ENCODE measurements at places on chromosomes 3 and 15.

DNA sequence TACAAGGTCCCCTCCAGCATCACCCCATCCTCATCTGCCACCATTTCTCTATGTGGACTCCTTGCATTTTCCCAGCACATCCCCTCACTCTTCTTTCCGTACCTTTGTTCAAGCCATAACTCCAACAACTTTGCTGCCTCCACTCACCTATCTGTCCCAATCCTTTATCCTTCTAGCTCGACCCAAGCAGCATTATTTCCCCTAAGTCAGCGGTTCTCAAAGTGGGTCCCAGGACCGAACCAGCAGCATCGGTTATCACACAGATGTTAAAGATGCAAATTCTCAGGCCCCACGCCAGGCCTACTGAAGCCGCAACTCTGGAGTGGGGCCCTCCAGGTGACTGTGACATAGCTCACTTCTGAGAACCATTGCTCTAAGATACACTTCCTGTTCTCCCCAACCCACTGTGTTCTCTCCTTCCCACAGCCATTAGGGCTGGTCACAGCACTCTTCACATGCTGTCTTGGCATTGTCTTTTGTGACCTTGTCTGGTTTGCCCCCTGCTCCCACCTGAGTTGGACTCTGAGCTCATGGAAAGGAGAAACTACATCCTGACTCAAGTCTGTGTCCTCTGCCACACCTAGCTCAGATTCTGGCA, 56.2 kb downstream of the AAGAB start:
- no peak for DNase-seq

DNA sequence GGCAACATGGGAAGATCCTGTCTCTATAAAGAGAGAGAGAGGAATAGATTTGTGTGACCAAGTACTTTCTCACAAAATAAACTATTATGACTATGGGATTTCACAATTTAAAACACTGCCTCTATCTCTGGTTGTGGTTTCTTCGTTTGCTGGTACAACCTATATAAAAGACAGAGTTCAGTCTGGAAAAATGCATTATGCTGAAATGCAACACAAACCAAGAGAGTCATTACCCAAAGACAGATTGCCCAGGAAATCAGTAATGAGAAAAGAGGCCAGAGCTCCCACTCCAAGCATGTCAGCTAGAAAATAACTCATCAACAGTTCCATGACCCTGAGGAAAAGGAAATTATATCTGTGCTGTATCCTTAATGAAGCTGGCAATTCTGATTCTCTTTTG, 23.2 kb downstream of the GPR176 start:
- DNase-seq: no peak

DNA sequence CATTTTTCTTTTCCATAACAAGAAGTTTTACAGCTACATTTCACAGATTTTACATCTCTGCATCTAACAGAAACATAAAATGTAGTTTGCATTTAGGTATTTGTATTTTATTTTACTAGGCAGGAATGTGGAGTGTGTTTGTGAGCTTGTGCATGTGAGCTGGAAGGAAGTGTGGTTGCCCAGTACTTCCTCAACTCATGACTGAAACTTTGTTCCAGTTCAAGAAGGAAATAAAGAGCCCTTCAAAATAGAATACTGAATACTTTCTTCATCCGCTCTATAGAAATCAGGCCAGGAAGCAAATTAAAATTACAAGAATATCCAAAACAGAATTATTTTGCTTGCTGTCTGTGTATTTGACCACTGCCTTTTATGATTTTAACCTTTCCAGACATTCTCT, 81.3 kb downstream of the CHL1 start:
- no peak for DNase-seq

GRCh38 chr3:96027718-96028117, 786.7 kb upstream of the EPHA6 start:
- no peak for DNase-seq

GRCh38 chr3:66196633-66197032, 24.2 kb upstream of the SLC25A26 start:
- DNase-seq: no peak

GRCh38 chr3:52313188-52313773, 2.8 kb upstream of the DNAH1 start:
- no peak for DNase-seq

GRCh38 chr3:55765906-55766701, 279.0 kb upstream of the WNT5A start:
- no peak for DNase-seq

- DNase-seq: no peak
Measured at GRCh38 chr3:125078951-125079674, 23.3 kb upstream of the HEG1 start.

GRCh38 chr15:89665449-89666181, 10.3 kb upstream of the KIF7 start:
- DNase-seq: peak; percentile 9

DNA sequence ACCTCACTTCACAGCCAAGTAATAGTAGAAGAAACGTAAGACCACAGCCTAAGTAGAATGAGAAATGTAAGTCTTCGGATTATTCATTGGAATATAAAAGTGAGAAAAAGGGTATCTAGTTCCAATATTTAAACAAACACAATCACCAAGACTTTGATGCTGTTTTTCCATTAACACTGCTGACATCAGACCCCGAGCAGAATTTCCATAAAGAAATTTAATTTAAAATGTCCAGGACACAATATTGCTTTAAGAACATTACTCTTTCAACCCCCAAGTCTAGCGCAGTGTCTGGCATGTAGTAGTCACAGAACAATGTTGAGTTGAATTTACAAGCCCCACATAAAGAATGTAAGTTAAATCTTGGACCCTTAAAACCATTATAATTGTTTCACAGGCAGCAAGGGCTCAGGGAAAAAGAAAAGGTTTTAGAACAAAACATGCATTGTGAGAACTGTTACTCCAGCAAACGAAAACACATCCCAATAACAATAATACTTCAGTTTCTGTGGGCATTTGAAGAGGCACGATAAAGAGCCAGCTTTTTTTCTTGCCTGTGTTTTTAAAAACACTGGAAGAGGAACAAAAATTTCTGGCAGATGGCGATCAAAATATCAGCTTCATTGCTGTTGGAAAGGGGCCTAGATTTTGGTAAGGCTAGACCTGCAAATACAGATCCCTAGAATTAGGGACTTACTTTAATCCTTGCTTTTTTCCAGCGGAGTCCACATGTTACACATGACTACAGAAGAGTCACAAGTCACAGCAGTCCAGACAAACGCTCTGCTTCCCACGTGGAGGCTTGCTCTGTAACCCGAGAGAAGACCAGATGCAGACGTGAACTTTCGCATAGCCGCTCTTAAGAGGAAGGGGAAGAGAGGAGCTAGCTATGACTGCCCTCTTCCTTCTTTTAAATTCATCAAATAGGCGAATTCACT, 77.9 kb upstream of the IGSF10 start:
- no peak for DNase-seq

- no peak for DNase-seq
Measured at GRCh38 chr3:84959470-84960271, 882 bp downstream of the CADM2 start.

DNA sequence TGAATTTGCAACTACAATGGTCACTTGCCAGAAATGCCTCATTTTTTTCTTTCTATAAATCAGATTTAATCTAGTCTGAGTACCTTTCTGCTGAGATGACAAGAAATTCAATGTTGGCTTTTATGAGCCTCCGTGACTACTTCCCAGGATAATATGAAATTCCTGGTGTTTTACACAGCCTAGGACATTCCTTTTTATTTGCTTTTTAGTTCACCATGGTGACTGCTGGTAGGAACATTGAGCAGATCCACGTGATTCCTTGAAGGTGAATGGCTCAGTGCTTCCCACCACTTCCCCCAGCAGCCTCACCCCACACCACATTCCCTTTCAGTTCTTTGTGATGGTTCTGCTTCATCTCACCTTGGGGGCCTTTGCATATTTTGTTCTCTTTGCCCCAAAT, 4.3 kb upstream of the NPTN start:
- no peak for DNase-seq

- no peak for DNase-seq
Measured at GRCh38 chr3:170760174-170760526, 109.8 kb downstream of the RPL22L1 start.

- DNase-seq: no peak
Measured at GRCh38 chr3:110149763-110150162, 812.4 kb upstream of the DPPA4 start.

DNA sequence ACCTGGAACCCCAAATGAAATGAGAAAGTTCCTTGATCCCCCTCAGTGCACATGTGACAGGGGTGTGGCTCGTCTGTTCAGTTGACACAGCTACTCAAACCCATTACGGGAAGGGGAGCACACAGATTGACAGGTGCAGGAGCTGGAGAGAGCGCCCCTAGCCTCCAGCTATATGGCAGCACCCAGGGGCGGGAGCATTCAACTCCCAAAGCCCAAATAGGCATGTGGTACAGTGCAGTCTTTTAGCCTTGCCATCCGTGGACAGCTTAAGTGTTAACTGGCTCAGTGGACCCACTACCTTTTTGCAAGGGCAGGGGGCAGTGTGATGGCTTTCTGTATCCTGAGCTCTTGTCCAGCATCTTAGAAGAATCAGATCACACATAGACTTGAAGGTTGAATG, 1374.2 kb upstream of the ALCAM start:
- DNase-seq: no peak

- DNase-seq: no peak
Measured at GRCh38 chr15:58472821-58473581, 41.2 kb downstream of the LIPC start.

- DNase-seq: no peak
Measured at GRCh38 chr15:77173487-77173886, 102.6 kb upstream of the TSPAN3 start.

GRCh38 chr3:126380011-126380768, 14.5 kb upstream of the CFAP100 start:
- DNase-seq: no peak

GRCh38 chr3:81929697-81930096, 168.3 kb upstream of the GBE1 start:
- no peak for DNase-seq

- no peak for DNase-seq
Measured at GRCh38 chr3:189789432-189789831, 158.2 kb downstream of the TP63 start.

DNA sequence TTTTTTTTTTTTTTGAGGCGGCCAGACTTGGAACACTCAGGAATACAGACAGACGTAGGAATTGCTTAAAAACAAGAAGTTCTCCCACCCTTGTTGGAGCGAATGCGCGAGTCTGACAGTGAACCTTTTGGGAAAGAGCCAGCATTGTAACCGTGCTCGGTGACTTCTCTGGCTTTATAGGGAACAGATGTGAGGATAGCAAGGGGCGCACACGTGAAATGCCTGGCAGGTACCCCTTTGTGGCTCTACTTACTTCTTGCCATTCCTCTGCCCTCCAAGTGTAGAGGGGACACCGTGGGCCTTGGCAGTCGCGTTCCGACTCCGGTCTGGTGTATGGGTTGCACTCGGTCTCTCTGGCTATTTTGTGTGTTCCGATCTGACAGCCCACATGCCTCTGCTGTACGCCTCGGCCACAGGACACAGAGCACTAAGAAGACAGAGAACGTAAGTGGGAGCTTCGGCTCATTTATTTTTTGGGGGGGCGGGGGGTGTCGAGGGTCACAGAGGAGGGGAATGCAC, 126.4 kb downstream of the ADAMTS9 start:
- DNase-seq: no peak

GRCh38 chr3:189459231-189459630, 172.0 kb upstream of the TP63 start:
- no peak for DNase-seq

DNA sequence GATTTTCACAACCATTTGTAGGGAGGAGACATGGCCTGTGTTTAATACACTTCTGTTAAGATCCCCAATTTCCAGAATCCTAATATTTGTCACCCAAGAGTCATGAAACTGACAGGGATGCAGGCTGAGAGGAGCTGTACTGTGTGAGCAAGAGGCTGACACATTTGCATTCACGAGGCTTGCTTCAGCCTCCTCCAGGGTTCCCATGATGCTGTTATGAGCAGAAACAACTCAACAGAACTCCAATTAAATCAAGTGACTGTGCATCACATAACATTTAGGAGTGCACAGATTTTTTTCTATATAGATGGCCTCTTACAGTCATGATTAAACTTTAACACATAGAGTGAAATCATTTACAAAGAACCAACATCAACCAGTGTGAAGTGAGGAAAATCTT, 292.3 kb upstream of the STT3B start:
- no peak for DNase-seq

DNA sequence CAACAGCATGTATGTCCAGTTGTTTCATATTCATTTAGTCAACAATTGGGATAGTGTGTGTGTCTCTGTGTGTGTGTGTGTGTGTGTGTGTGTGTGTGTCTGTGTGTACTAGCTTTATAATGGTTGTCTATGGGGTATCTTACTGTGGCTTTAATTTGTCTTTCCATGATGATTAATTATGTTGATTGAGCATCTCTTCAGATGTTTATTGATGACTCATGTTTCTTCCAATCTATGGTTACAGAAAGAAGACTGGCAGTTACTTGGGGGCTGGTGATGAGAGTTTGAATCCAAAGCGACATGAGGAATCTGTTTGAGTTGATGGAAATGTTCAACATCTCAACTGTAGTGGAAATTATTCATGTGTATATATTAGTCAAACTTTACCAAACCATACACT, 440.1 kb downstream of the ZNF385D start:
- DNase-seq: no peak

DNA sequence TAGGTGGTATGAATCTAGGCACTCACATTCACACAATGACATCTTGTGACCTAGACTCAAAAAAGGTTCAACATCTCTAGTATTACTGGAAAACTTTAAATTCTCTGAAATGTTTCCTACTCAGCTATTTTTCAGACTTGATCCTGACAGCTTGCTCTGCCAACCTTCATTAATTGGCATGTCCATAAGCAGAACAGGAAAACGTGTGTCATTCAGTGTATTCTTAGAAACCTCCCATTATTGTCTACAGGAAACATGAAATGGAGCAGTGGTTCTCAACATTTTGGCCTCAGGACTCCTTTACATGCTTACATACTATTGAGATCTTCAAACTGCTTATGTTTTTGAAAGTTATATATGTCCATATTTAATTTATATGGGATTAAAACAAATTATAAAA, 363.2 kb downstream of the NAALADL2 start:
- DNase-seq: no peak

GRCh38 chr3:36250191-36250590, 130.1 kb upstream of the STAC start:
- no peak for DNase-seq

DNA sequence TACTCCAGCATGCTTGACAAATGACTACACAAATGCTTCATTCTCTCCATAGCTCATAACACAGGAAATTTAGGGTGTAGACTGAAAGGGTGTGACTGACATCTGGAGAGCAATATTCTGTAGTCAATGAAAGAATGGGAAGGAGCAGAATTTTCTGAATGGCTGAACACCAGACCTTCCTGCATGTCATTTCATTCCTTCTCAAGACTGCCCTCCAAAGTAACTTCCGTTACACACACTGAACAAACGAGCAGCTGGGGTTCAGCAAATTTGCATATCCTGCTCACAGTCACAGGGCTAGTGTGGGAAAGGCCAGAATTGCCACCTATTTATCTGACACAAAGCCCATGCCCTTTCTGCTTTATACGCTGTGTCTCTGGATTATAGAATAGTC, 325.0 kb upstream of the CFAP20DC start:
- no peak for DNase-seq

DNA sequence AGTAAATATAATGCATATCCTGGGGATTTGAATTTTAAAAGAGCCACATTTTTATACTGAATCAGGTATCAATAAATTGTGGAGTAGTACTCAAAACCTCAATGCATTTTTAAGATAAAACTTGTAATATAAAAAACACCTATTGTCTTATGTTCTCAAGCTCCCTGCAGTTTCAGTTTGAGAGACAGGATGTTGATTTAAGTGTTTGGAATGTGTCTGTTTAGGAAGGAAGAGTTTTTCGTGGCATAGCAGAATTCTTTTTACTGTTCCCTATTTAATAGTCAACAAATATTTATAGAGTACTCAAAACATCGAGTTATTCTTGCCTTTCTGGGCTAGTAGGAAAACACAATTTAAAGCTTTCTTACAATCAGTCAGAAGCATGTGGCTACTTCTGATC, 146.1 kb upstream of the BCHE start:
- DNase-seq: no peak

Data from stimulated activated CD4-positive, alpha-beta T cell treated with anti-CD3 and anti-CD28 coated beads, TNF-alpha, amount 100 ng/mL, for 24 hours (primary cell).